Common myeloid progenitor, CD34-positive (primary cell): ENCODE measurements at places on chromosomes 5 and 9.

DNA sequence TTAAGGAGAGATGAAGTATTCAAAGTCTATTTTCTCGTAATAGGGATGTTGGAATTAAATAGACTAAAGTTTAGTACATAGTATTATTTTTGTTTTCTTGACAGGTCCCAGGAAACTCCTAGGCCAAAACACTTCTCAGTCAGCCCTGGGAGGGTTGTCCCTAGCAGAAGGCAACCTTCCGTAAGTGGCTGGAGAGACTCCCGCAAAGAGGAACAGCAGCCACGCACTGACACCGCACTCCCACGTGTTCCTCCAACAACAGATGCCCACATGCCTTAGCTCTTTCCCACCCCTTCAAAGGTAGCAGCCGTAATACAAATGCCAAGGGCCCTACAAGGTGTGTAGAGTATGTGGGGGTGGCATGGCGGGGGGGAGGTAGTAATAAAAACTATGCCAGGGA lies 28.4 kb downstream of the PCDHGC5 start:
- DNase-seq: no peak

DNA sequence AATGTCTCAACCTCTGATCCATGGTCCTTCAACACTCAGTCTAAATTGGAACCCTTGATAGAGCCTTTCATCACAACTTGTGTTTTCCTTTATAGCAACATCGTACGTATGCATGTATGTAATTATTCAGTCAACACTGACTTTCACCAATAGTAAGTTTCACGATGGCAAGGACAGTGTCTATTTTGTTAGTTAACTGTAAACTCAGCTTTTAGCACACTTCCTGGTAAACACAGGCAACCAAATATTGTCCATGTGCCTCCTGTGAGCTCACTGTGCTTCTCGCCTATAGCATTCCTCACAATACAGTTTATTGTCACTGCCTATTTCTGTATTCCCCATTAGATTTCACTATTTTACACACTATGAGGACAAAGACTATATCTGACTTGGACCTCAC lies 323.1 kb downstream of the DEPDC1B start:
- no peak for DNase-seq

- no peak for DNase-seq
Measured at GRCh38 chr9:121927081-121927480, 166.0 kb downstream of the TTLL11 start.

DNA sequence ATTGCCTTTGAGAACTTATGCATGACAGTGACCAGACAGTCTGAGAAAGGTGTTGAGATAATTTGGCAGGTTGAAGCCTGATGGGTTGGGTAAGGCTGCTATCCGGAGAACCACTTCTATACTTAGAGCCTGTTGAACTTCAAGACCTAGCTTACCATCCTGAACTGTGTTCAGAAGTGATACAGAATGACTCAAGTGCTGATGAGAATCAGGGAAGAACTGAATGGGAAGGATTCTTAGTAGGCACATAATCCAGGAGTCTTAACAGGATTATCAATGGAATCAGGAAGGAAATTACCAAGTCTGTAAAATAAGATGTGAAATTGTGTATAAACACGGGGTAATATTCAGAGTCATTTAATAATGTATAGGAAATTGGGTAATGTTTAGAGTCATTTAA lies 9.0 kb upstream of the PAPPA start:
- DNase-seq: no peak

DNA sequence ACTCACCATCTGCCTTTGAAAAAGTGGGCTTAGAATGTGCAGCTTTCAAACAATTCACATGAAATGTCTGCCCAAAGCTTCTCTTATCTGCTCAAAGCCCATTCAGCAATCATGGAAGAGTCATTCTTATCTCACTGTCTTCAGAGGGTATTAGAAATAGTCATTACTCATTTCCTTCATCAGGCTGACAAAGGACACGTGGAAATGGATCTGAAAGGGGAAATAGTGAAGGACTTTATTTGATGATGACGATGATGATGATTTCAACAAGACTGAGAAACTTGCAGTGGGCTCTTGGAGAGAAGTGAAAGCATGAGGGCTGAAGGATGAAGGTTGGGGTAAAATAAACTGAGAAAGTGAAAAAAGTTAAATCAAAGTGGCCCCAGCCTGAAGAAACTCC lies 194.3 kb downstream of the SMARCA2 start:
- DNase-seq: peak; percentile 13

DNA sequence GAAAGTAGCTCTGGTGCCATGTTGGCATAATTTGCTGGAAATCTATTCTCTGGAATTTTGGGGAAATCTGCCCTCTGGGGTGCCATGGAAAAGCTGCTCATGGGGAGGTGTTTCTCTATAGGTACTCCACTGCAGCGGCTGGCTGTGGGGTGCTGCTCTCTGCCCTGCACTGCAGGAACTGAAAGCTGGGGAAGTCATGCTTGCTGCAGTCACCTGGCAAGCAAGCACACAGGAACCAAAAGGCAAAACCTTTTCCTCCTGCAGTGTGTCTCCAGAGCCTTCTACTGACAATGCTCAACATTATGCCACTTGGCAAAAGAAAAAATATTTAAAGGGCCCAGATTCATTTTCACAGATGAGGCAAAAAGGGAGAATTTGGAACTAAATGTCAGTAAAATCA lies 25.8 kb upstream of the CARNMT1 start:
- no peak for DNase-seq

DNA sequence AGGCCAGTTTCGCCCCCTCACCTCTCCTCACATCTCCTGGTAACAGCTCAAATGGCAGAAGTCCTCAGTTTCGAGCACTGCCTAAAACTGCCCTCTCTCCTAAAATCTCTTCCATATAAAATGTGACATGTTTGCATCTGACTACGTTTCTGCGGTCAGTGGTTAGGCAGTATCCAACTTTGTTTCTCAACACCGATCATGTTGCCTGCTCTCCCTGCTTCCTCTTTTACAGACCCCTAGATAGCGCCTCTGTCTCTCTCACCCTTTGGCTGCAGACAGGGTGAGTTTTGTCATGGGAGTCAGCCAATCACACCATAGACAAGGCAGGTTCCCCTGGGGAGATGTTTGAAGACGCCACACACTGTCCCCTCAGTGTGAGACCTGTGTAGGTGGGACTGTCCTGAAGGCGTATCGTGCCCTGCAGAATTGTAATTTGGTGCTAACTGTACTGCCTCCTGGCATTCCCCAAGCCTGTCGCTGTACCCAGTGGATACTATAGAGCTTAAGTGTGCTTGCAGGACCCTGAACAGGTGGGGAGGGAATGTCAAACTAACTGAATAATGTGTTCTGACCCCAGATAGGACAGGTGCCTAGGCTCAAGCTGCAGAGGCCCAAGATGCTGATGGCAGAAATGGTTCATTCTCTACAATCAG lies 1.1 kb downstream of the HEXB start:
- peak; percentile 94 for DNase-seq

- DNase-seq: no peak
Measured at GRCh38 chr5:155466851-155467250, 453.3 kb downstream of the KIF4B start.

- no peak for DNase-seq
Measured at GRCh38 chr5:99926463-99926862, 608.7 kb upstream of the FAM174A start.

DNA sequence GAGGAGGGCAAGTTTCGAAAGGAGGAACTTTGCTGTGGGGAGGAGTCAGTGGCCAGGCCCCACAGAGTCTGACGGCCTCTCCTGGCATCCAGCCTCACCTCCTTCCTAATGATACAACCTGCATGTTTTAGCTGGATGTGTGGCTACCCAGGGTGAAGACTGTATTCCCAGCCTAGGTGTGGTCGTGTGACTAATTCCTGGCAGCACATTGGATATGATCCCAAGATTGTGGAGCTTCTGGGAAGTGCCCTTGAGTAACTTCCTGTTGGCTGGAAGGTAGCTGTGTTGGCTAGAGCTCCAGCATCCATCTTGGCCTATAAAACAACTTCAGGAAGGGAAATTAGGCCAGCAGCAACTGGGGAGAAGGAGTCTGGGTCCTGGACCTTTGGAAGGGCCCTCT lies 19.0 kb upstream of the LPCAT1 start:
- DNase-seq: peak; percentile 18

GRCh38 chr9:18520416-18521047 lies 46.6 kb downstream of the ADAMTSL1 start:
- DNase-seq: no peak

DNA sequence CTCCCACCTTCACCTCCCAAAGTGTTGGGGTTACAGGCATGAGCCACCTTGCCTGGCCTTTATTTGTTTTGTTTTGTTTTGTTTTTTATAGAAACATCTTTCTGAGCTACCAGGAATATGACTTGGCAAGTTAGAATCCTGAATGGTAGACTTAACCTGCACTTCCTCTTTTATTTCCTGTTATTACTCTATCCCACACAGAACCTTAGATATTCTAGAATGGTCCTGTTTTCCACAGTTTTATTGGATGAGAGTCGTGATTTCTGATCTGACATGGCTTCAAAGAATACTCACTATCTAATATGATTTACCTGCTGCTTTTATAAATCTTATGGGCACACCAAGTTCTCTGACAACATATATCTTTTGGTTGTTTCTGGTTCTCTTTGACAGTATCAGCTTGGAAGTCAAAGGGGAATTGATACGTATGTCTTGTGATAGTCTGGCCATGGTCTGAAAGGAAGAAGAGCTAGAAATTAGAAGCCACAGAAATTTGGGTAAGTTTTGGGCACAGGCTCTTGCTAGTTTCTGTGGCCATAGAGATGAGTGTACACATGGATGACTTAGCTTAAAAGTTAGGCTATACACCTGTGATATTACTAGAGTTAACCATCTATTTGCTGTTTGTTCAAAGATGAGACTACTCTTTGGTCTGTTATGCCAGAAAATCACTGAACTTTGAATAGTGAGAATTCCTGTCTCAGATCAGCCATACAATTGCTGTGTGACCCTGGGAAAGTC lies 4.7 kb upstream of the PANK3 start:
- DNase-seq: peak; percentile 53

GRCh38 chr5:149583394-149583793 lies 2.1 kb downstream of the ARHGEF37 start:
- DNase-seq: no peak

GRCh38 chr5:151772029-151772845 lies 483 bp downstream of the G3BP1 start:
- peak; percentile 32 for DNase-seq

GRCh38 chr5:40627706-40628105 lies 52.0 kb upstream of the PTGER4 start:
- DNase-seq: peak; percentile 56

GRCh38 chr5:158777647-158778350 lies 321.9 kb downstream of the EBF1 start:
- DNase-seq: no peak

GRCh38 chr9:92720807-92721535 lies 43.7 kb downstream of the BICD2 start:
- DNase-seq: no peak

- no peak for DNase-seq
Measured at GRCh38 chr5:124104344-124104743, 592.4 kb downstream of the CSNK1G3 start.

GRCh38 chr5:547086-547924 lies 23.1 kb upstream of the SLC9A3 start:
- no peak for DNase-seq

- DNase-seq: no peak
Measured at GRCh38 chr9:132797861-132798659, 80.0 kb downstream of the AK8 start.

DNA sequence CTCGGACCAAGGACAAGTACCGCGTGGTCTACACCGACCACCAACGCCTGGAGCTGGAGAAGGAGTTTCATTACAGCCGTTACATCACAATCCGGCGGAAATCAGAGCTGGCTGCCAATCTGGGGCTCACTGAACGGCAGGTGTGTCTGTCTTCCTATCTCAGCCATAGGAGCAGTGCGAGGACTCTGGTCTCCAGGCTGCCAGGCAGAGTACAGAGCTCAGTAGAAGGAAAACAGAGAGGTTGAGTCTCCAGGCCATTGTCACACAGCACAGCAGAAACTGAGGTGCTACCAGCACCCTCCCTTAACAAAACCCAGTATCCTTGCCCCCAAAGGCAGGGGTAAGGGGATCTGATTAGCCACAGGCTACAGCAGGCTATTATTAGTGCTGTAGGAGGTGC lies 7.1 kb upstream of the SLC6A7 start:
- DNase-seq: no peak

DNA sequence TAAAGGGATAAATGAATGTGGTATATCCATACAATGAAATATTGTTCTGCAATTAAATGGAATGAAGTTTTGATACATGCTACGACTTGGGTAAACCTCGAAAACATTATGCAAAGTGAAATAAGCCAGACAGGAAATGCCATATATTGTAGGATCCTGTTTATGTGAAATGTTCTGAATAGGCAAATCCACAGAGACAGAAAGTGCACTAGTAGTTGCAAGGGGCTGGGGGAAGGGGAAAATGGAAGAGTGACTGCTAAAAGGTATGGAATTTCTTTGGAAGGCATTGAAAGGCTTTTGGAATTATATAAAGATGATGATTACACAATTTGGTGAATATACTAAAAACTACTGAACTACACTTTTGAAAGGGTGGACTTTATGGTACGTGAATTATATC lies 97.0 kb downstream of the FOXD1 start:
- DNase-seq: no peak

DNA sequence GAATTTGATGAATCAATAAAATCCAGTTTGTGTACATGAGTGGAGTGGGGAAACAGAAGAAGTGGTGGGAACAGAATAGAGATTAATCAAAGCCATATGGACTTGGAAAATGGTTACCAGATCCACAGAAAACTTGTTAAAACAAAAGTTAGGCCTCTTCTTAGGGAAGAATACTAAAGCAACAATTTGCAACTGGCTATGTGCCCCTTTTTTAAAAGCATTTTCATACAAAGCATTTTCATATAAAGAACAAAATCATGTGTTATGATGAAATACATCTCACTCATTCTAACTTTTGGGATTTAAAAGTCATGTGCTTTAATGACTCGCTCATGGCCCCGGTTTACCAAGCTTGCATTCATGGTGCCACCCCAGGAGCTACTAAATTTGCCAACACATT lies 276.9 kb downstream of the EFNA5 start:
- DNase-seq: no peak

- peak; percentile 39 for DNase-seq
Measured at GRCh38 chr5:101018299-101018698, 115.2 kb upstream of the ST8SIA4 start.

DNA sequence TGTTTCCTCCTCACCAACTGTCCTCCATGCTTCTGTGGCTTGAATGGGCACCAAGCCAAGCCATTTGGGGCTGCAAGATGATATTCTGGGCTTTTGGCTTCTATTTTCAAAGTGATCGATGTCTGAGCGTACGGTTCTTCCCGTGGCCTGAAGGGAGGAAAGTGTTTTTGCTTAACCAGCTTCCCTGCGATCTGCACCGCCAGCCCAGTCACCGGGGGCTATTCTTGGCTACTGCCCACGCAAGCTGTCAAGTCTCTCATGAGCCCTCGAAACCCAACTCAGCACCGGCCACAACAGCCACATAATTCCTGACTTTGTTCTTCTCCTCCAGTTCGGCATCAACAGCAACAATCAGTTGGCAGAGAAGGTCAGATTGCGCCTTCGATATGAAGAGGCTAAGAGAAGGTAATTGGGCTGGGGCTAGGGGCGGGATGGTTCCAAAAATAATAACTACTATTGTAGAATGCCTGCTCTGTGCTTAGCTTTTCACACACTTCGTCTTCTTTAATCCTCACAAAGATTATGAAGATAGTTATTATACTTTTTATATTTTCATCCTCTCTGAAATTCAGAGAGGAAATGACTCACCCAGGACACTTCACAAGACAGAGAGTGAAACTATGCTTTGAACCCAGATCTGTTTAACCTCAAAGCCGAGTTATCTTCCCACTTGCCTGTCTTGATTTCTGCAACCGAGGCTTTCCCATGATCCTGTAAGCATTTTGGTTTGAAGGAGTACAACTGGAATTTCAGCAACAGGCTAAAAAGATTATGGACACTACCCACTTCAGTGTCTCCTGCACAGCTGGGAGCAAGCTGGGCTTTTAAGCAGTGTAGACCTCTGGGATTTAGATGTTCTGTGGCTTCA lies 76.4 kb upstream of the RARS1 start:
- DNase-seq: no peak
